ENCODE measurements at places on chromosomes 13 and 19. TPM values are rescaled to one million over a fixed set of nuclear protein-coding genes. Genes with fewer than 3 reads are reported as not detected.
A peak's percentile ranks its signal among the peaks of the same experiment; 100 is the strongest.

ZIM2 gene
- total RNA-seq: not detected

TUBA3C gene
- total RNA-seq: not detected

CD37 gene
- total RNA-seq: not detected

ZNF559 gene
- total RNA-seq: 20.1 TPM

GRK1 gene
- not detected for total RNA-seq

ODAD3 gene
- total RNA-seq: 3.9 TPM

TARM1 gene
- total RNA-seq: not detected

FZR1 gene
- 53.6 TPM for total RNA-seq

COMP gene
- not detected for total RNA-seq

COX6B2 gene
- 0.80 TPM for total RNA-seq

FUT2 gene
- not detected for total RNA-seq

CEACAM7 gene
- total RNA-seq: not detected

PSG5 gene
- total RNA-seq: not detected

TNNI3 gene
- 40.1 TPM for total RNA-seq

PDS5B gene
- total RNA-seq: 20.3 TPM

TYROBP gene
- not detected for total RNA-seq

CYP4F12 gene
- not detected for total RNA-seq

LAIR1 gene
- not detected for total RNA-seq

DNA sequence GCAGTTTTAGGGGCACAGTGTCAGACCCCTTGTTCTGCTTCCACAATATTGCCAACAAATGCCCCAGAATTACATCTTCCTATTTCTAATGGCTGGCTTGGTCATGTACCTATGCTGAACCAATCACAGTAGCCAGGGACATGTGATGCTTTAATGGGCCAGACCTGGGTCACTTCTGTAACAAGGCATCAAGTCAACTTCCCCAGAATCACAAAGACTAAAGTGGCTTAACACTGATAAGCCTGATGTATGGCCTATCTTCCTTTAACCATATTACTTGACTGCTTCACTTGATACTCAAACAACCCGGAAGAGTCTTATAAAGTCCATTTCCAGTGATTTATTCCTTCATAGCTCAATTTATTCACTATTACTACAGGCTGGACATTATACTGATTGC lies 19.6 kb downstream of the LNX2 start:
- DNase-seq: no peak

DNA sequence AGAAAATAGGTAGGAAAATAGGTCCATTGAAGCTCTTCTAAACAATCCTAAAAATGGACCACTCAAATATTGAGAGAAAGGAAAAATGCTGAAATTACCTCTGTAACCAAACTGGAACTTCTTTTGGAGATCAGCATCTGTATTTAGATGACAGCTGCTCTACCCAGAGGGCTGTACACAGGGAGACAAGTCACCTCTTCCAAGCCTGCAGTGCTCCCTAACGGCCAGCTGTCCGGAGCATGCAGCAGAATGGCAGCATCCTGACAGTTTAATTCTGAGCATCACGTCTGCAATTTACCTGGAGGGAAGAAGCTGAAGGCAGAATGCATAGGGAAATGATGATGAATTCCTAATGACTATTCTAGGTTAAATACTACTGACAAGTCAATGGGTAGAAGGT lies 62.8 kb upstream of the DIAPH3 start:
- peak; percentile 30 for DNase-seq

DNA sequence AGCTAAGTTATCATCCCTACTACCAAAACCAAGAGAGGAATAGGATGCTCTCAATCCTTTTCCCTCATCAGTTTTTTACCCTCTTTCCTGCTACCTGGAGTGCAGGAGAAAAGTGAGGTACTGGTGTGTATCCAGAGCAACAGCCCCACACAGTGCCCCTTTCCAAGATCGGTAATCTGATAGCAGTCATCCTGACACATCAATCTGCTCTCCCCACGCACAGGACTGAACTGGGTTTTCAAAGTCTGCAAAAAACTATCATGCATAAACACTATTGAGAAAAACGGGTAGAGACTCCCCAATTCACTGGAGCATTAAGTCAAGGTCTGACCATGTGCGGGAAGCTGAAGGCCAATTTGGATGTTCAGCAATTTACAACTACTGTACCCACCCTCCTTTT lies 284.8 kb downstream of the RBM26 start:
- DNase-seq: no peak

- DNase-seq: no peak
Measured at GRCh38 chr13:98450026-98450425, 126.9 kb downstream of the STK24 start.

DNA sequence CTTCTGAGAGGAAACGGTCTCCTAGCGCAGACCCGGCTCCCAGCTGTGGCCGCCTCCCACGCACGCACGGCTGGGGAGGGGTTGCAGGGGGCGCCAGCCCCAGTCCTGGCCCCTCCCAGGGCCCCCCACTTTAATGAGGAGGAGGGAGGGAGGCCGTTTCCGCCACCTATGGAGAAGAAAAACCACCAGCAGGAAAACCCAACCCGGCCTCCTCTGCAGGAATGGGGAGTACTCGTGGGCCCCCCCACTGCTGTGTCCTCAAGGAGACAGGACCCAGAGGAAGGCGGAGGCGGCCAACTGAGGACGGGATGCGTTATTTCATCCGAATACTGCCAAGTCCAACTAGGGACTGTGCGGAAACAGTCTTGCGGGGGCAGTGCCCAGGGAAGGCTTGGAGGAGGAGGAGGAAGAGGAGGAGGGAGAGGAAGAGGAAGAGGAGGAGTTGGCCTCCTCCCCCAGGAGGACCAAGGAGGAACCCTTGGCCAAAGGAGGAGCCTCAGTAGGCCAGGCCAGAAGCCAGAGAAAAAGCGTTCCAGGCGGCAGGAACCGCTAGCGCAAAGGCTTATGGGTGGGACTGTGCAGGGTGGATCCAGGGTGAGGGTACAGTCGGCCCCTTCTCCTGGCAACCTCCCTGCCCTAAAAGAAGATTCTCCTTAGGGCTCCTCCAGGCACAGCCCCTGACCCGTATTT lies 3.9 kb upstream of the SSBP4 start:
- no peak for DNase-seq

GRCh38 chr19:35879068-35879467 lies 10.7 kb downstream of the APLP1 start:
- no peak for DNase-seq

DNA sequence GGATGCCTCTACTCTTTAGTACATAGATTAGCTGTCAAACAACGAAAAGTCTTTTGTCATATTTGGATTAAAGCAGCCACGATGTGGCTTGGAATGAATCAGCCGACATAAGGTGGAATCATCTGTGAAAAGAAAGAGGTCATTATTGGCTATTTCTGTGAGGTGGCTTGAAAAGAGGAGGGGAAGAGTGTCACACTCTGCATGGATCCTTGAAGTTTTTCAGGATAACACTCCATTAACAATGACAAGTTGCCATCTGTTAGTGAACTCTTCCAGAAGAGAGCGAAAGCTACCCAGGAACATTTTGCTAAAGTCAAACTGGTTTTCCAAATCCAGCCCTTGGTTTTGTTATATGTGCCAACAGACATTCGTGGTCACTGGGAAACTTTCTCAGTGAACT lies 1604.8 kb downstream of the OLFM4 start:
- no peak for DNase-seq

DNA sequence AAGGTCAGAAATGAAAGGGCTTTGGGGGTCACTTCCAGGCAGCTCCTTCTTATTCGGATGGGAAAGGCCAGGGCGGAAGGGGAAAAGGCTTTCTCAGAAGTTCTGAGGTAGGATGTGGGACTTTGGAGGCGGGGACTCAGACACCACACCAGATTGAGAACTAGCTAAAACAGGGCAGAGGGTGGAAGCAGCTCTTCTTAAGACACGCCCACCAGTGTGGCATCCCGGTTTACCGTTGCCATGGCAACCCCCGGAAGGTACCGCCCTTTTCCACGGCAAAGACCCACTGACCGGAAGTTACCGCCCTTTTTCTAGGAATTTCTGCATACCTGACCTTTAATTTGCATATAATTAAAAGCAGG lies 3.8 kb upstream of the LILRA5 start:
- DNase-seq: no peak

- peak; percentile 87 for DNase-seq
Measured at GRCh38 chr19:7928741-7929701, 3.1 kb upstream of the CTXN1 start.

GRCh38 chr13:81393721-81394120 lies 1052.8 kb upstream of the SPRY2 start:
- DNase-seq: no peak

DNA sequence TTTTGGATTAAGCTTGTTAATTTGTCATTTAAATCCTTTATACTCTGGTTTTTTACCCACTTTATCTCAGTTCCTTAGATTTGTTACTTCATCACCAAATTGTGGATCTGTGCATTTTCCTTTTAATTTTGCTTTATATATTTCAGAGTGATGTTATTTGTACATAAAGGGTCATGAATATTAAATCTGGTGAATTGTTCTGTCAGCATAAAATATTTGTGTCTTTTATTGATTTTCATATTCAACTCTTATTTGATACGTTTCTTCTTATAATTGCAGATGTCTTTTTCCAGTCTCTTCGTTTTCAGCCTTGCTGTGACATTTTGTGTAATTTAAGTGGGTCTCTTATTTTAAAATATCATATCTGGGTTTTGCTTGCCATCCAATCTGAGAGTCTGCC lies 4.7 kb downstream of the SETDB2 start:
- DNase-seq: no peak

DNA sequence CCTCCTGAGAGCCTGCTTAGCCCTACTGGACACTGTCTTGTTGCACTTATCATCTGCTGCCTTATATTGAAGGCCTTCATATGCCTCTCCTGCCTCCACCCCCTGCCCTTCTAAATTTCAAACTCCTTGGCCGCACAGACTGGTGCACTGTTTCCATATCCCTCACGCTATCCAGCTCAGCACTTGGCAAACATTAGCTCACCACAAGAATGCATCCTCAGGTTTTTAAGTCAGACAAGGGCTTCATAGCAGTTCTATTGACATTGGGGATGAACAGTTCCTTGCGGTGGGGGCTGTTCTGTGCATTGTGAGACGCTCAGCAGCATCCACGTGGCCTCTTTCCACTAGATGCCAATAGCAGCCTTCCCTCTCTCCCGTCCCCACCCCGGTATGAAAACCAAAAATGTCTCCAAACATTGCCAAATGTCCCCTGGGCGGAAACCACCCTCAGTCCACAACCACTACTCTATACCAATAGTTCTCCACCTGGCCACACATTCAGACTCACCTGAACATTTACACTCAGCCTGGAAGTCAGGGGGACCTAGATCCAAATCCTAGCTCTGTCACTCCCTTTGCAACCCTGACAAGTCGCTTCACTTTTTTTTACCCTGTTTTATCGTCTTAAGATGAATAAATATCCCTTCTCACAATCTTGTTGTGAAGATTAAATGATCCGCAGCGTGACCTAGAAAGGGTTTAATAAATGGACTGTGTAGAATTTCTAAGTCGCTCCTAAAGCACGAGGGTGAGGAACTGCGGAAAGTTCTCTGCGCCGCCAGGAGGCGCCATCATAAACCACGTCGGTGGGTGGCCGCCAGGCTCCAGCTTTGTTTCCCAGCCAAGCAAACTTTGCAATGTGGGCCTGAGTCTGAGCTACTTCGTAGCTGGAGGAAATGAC lies 3.6 kb upstream of the CEACAM3 start:
- peak; percentile 93 for DNase-seq

- DNase-seq: no peak
Measured at GRCh38 chr13:95552539-95553441, at the start of gene CLDN10. Gene CLDN10, plus strand, starts transcription at chr13:95552720. Its CDS starts 34 bp downstream, at chr13:95552754.

GRCh38 chr13:97948041-97948440 lies 5.4 kb upstream of the IPO5 start:
- DNase-seq: peak; percentile 65

DNA sequence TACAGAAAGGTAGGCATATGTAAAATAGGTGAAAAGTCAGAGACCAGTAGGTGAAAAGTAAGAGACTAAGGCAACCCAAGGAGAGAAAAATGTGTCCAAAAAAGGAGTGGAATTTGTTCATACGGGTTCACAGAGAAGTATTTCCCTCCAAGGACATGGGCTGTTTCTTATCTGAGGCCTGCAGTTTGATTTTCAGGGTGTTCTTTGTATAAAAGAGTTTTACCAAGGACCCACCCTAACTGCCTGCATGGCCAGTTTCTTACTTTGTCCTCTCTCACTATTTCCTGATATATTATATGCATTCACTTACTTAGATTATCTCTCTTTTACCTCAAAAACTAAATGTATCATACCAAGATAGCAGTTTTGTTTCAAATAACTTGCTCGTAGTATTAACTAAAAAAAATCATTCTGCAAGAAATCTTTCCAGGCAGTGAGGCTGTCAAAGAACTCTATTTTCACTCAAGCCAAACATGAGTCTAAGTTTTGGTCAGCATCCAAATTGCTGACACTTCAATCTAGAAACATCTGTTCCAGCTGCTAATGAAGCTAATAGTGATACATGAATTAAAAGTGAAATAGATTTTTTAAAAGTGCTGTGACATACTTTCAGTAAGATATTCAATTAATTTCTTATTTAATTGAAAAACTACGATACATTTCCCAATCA lies 141.4 kb upstream of the SGCG start:
- DNase-seq: no peak

DNA sequence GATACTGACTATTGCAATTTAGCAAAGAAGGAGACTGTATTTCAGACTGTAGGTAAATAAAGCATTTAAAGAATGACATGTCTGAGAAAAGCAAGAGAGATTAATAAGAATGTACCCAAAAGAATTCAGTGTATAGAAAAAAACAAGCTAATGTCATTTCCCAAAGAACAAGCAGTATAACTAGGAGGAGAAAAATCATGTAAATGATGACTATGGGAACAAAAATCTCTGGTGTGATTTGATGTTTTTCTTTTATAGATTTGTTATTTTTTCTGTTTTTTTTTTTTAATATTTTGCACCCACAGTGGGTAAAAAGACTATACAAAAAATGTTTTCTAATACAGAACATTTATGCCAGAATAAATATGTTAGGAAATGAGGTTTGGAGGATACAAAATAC lies 801.0 kb downstream of the PCDH9 start:
- DNase-seq: no peak

DNA sequence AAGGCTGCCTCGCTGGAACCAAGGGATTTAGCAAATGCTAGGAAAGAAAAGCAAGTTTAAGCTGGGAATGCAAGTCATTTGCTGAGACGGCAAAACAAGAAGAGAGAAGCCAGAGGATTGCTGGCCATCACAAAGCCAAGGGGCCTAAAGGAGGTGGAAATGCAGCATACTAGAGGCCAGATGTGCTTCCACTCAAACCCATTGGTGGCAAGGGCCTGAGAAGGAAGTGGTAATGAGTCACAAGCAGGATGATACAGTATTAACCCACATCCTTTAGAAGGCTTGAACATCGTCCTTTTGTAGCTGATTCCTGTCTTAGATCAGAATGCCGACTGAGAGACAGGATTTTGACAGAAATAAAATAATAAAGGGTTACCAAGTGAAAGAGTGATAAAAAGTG lies 68.2 kb downstream of the ITGBL1 start:
- DNase-seq: peak; percentile 68

- DNase-seq: no peak
Measured at GRCh38 chr13:110509971-110510786, 51.3 kb downstream of the RAB20 start.

DNA sequence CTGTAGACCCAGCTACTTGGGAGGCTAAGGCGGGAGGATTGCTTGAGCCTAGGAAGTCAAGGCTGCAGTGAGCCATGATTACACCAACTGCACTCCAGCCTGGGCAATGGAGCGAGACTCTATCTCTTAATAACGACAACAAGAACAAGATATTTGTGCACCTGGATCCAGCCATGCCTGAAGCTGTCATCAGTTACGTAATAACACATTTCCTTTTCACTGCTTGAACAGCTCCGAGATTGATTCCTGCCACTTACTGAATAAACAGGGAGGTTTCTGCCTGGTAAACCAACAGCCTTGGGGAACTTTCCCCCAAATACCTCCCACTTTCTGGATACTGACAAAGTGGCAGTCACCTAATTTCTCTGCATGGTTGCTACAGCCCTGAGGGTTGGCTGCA lies 5.4 kb downstream of the KANK2 start:
- no peak for DNase-seq

All from PC-3 (cell line).